ENCODE measurements at places on chromosomes 13 and 19.

DNA sequence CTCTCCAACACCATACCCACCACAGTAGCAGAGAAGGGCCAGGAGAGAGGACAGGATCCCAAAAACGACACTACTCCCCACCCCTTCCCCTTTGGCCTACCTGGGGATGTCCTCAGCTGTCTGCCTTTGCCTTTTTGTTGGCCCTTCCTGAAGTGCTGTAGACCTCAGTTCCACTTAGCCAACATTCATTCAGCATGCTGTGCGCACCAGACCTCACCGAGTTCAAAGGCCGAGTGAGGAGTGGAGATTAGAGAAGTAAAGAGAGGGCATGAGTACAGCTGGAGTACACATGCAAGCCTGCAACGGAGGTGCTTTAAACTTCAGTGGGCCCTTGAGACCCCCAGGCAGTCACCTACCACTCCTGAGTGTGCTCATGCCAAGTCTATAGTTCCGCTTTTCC is 99.0 kb downstream of the TEX26 start:
- DNase-seq = no peak

GRCh38 chr19:7304200-7304599 is 10.0 kb upstream of the INSR start:
- DNase-seq = no peak

- DNase-seq = no peak
Measured at GRCh38 chr13:20567881-20568528, 1.0 kb downstream of the IFT88 start.

DNA sequence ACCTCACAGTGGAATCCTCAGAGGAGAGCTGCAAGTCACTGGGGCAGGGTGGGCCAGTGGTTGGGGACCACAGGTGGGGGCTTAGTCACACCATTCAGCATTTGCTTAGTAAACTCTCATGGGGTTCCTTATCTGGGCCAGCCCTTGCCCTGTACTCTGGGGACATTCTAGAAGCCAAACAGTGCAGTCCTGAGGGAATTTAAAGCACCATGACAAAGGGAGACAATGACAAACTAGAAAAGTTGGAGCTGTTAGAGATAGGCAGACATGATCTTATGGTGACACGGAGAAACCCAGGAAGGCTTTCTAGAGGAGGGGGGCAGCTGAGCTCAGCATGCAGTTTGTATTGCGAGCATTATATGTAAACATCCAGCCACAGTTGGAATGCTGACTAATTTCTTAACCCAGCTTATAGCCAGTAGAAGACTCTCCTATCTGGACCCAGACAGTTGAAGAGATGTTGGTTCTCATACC is 87.6 kb downstream of the ZNF429 start:
- no peak for DNase-seq

DNA sequence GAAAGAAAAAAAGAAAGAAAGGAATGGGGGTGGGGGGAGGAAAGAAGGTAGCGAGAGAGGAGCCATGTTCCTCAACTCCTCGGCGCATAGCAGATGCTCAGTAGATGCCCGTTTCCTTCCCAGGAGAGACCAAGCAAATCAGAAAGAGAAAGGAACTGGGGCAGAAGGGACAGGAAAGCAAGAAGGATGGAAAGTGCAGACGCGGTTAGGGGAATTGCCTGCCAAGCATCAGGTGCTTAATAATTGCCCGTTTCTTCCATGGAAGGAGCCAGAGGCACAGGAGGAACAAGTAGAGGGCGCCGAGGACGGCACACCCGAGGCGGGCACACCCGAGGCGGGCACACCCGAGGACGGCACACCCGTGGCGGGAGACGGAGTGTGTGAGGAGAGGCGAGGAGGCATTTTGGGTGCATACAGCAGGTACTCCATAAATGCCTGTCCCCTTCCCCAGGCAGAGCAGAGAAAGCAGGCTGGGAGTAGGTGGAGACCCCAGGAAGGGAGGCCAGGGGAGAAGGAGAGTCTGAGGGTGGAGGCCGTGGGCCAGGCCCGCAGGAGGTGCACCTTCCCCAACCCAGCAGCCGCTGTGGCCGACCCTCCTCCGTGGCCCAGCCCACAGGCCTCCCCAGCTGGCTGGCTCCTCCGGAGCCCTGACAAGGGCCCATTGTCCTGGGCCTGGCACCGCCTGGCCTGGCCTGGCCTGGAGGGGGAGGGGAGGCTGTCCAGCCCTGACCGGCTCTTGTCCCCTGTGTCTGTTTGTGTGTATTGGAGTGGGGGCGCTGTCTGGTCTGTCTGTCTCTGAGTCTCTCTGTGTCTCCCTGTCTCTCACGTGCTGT is 14.6 kb downstream of the JOSD2 start:
- DNase-seq = no peak

GRCh38 chr13:50847501-50847900 is 4.0 kb upstream of the DLEU7 start:
- no peak for DNase-seq

- DNase-seq = no peak
Measured at GRCh38 chr19:38793671-38794070, 4.7 kb downstream of the LGALS7B start.

GRCh38 chr13:21344662-21345176 is 114.4 kb downstream of the ZDHHC20 start:
- DNase-seq = no peak

DNA sequence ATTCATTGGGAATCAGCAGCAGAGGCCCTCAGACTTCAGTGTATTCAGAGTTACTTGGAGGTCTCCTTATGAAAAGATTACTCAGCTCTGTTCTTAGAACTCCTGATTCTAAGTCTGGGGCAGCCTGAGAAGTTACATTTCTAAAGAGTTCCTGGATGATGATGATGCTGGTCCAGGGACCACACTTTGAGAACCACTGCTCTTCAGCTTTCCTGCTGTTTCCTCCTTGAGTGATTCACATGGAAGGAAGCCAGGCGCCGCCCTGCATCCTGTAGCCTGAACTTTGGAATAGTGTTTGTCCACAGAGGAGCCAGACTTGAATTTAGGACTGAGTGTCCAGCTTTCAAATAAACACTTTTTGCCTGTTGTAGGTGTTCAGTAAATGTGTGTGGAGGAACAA is 2.9 kb downstream of the CEBPG start:
- DNase-seq = no peak

DNA sequence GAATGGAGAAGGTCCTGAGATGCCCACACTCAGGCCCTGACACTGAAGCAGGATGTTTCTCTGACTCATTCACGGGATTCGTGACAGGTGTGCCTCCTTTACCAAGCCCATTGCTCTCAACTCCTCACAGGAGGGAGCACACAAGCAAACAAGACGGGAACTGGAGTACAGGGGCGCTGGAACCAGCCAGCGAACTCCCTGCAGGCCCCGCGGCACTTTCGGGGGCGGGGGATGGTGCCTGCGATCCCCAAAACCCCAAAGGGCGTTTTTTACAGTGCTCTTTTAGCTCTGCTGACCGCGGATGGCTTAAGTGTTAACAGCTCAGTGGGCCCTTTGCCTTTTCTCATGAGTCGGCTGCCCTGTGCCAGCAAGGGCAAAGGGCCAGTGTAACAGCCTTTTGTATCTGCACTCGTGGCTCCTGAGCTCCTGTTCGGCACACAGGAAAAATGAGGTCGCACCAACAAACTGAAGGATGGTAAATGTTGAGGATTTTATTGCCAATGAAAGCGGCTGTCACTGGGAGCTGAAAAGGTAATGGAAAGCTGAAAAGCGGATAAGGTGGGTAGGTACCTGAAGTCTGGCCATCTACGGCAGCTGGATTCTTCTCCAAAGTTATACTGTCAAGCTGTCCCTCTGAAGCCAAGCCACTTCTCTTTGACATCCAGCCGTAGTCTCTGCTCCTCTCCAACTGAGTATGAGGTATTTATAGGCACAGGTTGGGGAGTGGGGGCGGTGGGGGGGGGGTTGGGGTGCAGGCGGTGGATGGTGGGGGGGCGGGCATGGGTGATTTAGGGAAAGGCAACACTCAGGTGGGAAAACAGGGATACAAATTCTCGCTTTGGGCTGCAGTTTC is 65.0 kb upstream of the TRPC4 start:
- DNase-seq = no peak

GRCh38 chr13:66655847-66656454 is 574.2 kb downstream of the PCDH9 start:
- DNase-seq = no peak

GRCh38 chr19:42166316-42166715 is 34.1 kb upstream of the POU2F2 start:
- no peak for DNase-seq

DNA sequence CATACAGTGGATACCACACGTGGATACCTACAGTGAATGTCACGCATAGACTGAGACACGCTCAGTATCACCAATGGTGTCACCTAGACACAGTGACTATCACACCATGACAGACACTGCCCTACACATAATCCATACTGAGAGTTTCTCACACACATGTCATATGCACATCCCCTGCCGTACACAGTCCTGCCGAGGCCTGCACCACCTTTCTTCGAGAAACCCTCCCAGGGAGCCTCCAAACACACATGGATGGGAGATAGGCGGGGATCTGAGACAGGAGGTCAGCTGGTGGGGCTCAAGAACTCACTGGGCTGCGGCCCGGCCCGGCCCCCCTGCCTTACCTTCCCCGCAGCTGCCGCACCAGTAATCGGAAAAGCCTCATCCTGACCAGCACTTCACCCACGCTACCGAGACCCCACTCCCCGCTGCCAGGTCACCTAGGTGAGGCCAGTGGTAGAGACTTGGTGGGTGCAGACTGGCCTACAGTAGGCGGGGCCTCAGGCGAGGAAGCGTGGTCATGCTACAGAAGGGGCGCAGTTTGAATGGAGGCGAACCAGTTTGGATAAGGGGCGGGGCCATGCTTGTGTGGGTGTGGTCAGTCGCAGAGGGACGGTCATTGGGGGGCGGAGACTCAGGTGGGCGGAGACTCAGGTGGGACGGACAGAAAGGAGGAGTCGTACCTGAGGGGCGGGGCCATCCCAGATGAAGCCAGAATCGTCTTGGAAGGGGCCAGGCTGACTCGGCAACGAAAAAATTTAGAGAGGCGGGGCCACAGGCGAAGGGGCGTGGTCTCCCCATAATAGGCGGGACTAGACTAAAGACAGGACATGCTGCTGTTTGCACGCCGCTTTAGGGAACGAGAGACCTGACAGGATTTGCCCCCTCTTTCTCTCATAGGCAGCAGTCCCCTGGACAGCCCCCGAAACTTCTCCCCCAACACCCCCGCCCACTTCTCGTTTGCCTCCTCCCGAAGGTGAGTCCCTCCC is 2.1 kb downstream of the MAST1 start:
- no peak for DNase-seq

DNA sequence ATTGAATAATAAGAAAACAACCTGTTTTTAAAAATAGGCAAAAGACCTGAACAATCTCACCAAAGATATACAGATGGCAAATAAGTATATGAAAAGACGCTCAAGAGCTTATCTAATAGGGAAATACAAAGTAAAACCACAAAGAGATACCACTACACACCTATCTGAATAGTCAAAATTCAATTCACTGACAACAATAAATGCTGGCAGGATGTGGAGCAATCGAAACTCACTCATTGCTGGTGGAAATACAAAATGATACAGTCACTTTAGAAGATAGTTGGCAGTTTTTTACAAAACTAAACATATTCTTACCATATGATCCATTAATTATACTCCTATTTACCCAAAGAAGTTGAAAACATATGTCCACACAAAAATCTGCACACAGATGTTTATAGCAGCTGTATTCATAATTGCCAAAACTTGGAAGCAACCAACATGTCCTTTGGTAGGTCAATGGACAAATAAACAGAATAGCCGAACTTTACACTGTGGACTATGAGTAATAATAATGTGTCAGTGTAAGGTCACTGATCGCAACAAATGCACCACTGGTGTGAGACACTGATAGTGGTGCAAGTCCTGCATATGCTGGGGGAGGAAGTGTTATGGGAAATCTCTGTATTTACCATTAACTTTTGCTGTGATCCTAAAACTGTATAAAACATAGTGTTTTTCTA is 20.8 kb downstream of the ZC3H13 start:
- no peak for DNase-seq

DNA sequence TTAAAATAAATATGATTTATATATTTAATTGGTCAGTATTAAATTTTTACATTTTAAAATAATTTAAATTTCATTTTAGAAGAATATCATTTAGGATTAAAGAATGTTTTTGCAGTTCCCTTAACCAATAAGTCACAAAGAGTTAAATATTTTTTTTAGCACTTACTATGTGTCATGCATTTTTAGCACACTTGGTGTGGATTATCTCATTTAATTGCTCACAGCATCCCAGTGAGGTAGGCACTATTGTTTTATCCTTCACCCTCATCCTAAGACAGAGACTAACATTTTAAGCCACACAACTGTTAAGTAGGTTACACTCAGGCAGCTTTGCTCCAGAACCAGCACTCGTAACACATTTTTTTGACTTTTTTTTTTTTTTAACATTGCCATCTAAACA is 78.2 kb downstream of the URI1 start:
- DNase-seq = no peak

- no peak for DNase-seq
Measured at GRCh38 chr19:18502638-18503294, 19.1 kb downstream of the ELL start.

- DNase-seq = no peak
Measured at GRCh38 chr13:97423300-97424045, 10.5 kb upstream of the RAP2A start.

DNA sequence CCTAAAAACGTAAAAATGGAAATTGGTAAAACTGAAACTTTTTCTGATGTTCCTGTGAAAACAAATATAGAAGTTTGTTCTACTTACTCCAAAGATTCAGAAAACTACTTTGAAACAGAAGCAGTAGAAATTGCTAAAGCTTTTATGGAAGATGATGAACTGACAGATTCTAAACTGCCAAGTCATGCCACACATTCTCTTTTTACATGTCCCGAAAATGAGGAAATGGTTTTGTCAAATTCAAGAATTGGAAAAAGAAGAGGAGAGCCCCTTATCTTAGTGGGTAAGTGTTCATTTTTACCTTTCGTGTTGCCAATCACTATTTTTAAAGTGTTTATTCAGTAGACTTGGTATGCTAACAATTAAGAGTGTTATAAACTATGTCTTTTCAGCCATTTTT is 25.6 kb downstream of the BRCA2 start:
- no peak for DNase-seq

DNA sequence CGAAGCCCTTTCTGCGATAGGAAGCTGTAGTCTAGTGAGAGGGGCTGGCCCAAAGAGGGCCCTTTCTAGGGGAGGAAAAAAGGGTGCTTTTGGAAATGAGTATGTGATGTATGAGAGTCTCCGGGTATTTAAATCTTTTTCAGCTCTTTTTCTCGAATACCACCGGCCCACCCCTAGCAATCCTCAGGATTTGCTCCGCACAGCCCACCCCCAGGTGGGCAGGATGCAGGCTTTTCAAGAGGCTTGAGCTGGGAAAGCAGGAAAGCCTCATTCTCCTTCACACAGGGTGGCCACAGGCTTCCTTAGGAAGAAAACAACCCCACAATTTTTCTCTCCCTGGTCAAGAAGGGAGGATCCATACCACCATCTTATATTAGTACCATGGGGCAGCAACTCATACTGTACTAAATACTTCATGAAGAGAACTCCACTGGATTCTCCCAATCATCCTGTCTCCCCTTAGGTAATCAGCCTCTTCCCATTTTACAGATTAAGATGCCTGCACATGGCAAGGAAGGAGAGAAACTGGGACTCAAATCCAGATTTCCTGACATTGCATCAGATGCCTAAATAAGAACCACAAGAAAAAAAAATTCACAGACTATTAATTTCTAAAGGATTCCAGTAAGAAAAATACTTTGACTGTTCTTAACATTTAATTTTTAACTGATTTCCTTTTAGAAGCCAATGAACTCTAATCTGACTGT is 84.4 kb downstream of the STK24 start:
- no peak for DNase-seq

- DNase-seq = no peak
Measured at GRCh38 chr19:46347985-46348384, 1.1 kb downstream of the PPP5C start.

All from stimulated activated CD8-positive, alpha-beta memory T cell treated with anti-CD3 and anti-CD28 coated beads, Interleukin-12 subunit alpha, Interleukin-12 subunit beta, amount 100 ng/mL, for 4 hours (primary cell).